ENCODE measurements at places on chromosomes 7 and 10.

GRCh38 chr10:79447911-79448731 lies 2.7 kb upstream of the ZCCHC24 start:
- DNase-seq: no peak

DNA sequence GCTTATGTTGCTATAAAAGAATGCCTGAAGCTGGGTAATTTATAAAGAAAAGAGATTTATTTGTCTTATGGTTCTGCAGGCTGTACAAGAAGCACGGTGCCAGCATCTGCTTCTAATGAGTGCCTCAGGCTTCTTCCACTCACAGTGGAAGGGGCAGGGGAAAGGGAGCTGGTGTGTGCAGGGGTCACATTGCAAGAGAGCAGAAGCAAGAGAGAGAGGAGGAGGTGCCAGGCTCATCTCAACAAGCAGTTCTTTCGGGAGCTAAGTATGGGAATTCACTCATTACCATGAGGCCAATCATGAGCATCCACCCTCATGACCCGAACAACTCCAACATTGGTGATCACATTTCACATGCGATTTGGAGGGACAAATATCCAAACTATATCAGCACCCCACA lies 17.2 kb upstream of the SLK start:
- DNase-seq: no peak

DNA sequence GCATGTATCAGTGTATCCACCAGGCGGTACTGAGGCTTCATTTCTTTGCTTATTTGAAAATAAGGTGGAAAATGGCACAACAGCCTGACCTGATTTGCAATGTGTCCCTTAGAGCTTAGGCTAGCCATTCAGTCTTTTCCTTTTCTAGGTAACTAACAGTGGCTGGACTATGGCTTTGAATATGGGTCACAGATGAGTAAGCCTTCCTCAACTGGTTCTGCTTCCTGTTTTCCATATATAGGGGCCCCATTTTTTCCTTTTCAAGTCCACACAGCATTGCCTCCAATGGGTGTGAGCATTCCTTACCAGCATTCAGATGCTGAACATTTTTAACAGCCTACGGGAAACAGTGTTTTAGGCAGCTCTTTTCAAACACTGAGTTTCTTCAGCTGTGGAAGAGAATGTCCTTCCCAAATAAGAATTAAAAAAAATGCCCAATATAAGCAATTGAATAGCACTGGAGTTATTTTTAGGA lies 3.9 kb upstream of the ITGB1 start:
- DNase-seq: no peak

- no peak for DNase-seq
Observed at GRCh38 chr10:1374511-1375345, 318.5 kb downstream of the WDR37 start.

DNA sequence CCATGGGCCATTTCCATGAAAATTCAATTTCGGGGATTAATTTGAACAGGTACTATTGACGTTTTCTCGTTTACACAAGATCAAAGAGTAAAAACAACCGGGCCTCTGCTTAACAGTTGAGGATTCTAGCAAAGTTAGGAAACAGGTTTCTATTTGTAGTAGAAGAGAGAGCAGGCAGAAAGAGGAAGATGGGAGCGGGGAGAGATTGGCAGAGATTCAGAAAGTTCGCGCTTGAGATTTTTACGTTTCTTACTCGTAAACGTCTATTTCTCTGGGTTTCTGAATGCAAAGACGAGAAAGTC lies 571 bp upstream of the VWC2 start:
- no peak for DNase-seq

DNA sequence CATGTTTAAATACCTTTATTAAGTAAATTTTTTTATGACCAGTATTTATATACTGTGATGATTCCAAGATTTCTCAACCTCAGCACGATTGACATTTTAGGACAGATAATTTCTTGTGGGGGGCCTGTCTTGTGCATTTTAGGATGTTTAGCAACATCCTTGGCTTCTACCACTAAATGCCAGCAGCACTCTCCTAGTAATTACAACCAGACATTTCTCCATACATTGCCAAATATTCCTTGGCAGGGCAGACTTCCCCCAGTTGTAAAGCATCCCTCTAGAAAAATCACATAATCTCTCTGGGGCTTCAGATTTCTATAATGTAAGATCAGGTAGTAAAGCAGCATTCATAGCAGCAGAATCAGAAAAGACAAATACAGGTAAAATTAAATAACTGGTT lies 7.8 kb upstream of the LIPM start:
- no peak for DNase-seq

GRCh38 chr7:156174428-156174827 lies 362.2 kb upstream of the SHH start:
- DNase-seq: no peak

DNA sequence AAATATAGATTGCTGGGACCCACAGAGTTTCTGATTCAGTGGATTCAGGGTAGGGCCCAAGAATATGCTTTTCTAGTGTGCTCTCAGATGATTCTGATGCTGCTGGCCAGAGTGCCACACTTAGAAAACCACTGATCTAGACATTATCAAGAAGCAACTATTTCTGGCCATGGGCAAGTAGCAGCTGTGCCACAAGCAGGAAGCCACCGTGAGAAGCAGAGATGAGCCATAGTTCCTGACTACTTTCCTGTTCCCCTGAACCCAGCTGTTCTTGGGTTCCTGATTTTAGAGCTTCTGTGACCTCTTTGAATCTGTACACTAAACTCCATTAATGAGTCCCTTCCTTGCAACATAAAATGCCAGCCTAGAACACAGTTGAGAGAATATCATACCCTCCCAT lies 38.1 kb upstream of the PIK3AP1 start:
- peak; percentile 40 for DNase-seq

DNA sequence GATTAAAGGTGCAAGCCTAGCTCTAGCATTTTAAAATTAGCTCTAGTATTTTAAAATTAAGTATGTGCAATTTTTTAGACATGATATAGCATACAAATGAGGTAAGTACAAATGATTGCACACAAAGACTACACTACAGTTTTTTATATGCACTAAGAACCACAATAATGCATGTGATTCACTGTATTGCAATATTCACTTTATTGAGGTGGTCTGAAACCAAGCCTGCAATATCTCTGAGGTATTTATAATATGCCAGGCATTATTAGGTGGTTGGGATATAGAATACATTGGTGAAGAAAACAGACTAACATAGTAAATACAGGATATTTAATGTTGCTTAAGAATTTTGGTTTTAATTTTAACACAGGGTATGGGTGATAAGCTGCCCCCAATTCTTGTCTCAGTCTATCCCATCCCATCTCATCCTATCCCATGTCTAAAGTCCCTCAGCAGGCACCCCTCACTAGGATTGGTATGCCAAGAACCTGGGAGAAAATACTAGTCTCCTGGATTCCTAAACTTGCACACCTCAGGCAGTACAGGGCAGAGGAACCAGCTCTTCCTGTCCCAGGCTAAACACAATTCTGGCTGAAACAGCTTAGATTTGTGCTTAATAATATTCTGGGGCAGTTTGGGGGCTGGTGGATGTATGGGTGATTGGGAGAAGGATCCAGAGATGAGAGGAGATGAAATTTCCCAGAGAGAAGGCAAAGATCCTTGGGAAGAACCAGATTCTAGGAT lies 90.4 kb downstream of the HIPK2 start:
- DNase-seq: no peak

GRCh38 chr7:106260136-106260561 lies 24.6 kb downstream of the NAMPT start:
- no peak for DNase-seq

DNA sequence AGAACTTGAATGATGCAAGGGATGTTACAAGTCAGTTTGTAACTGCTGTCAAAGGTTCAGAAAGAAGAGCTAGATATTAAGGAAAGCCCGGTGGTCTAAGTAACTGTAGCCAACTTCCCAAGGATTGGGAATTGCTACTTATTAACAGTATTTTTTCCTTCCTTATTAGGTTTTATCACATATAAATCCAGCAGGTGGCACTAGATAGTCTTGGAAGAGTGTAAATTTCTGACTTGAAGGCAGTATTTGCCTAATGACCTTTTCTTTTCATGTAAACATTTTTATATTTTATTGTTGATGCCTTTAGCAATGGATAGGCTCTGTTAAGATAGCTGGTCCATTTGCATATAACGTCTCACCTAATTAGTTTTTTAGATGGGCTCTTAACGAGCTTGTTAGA lies 51.2 kb downstream of the ANLN start:
- DNase-seq: peak; percentile 9

DNA sequence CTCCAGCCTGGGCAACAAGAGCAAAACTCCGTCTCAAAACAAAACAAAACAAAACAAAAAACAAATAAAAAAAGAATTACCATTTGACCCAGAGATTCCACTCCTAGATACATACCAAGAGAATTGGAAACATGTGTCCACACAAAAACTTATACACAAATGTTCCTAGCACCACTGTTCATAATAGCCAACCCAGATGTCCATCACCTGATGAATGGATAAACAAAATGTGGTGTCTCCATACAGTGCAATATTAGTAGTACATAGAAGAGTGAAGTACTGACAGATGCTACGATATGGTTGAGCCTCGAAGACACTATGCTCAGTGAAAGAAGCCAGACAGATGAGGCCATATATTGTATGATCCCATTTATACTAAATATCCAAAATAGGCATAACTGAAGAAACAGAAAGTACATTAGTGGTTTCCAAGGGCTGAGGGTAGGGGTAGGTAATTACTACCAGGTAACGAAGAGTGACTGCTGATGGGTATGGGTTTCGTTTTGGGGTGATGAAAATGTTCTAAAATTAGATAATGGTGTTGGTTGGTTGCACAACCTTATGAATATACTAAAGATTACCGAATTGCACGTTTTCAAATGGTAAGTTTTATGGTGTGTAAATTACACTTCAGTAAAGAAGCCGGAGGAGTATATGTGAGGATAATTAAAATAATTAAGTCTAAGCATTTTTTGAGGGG lies 20.0 kb downstream of the MYO1G start:
- DNase-seq: no peak

GRCh38 chr10:96829029-96829773 lies 2.9 kb upstream of the LCOR start:
- no peak for DNase-seq

GRCh38 chr7:50217821-50218281 lies 86.7 kb upstream of the IKZF1 start:
- no peak for DNase-seq

DNA sequence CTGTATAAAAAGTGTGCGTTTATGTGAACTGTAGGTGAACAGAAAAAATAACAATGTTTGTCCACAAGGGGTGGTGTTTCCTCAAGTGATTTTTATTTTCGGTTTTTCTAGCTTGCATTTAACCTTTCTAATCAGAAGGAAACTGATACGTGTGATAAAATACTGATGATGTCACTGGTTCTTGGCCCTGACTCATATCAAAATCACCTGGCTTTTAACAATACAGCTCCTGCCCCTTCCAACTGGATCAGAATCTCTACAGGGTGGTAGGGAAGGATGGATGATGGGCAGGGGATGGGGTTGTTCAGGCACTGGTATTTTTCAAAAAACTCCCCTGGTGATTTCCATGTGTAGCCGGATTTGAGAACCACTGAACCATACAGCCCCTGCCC lies 10.9 kb downstream of the NPFFR1 start:
- DNase-seq: peak; percentile 16

GRCh38 chr7:31991406-31991805 lies 78.8 kb downstream of the PDE1C start:
- no peak for DNase-seq

- DNase-seq: no peak
Observed at GRCh38 chr10:77899080-77899477, 27.5 kb downstream of the DLG5 start.

- DNase-seq: no peak
Observed at GRCh38 chr10:116919706-116920105, 70.4 kb downstream of the ENO4 start.

DNA sequence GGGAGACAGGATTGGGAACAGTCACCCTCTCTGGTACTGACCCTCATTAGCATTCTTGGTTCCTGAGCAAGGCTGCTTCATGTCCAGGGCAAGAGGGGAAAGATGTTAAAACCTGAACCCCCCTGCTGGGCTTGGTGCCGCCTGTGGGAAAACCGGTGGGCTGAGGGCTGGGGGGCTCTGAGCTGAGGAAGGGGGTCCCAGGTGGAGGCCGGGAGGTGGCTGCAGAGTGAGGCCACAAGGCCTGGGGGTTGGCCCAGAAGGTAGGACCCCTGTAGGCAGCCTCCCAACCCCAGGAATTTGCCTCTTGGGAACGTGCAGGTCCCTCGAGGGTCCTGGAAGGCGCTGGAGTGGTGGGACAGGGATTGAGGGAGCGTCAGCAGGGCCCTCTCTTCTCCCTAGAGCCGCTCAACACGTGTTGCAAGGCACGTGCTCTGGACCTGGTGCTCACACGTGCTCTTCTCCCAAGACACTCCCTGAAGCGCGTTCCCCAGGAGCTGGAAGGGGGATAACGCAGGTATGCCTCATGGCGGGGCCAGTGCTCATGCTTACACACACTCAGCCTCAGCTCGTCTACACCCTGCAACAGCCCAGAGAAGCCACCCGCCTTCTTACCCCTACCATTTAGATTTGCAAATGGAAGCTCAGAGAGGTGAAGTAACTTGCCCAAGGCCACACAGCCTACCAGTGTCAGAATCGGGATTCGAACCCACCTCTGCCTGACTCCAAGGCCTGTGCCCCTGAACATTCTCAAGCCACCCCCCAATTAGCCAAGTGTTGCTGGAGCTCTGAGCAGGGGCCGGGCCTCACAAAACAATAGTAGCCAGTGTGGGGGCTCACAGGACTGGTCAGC lies 64.4 kb downstream of the LHPP start:
- no peak for DNase-seq

GRCh38 chr7:131934452-131934851 lies 378.0 kb upstream of the PODXL start:
- no peak for DNase-seq

GRCh38 chr10:78319371-78319770 lies 285.7 kb downstream of the RPS24 start:
- no peak for DNase-seq

DNA sequence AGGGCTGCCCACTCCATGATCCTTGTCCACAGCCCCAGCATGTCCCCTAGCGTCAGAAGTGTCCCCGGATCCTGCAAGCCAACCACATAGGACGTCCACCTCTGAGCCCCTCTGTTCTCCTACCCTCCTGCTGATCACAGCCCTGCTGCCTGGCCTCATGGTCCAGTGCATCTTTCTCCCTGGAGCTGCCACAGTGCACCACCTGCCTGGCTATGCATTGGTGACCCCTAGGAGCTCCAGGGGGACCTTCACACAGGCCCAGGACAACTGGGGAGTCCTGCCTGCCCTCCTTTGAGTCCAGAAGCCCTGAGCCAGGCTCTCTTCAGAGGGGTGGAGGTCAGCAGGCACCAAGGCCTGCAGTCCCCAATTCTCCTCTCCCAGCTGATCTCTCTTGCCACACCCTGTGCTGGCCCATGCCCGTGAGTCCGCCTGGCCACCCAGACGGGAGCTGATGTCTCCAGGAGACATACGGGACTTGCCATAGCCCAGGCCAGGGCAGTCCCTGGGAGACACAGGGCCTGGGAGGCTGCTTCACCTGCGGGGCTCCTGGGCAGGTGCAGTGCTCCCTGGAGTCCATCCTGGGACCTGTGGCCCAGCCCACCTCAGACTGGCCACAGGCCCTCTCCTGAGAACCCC lies 77.4 kb upstream of the RET start:
- no peak for DNase-seq

DNA sequence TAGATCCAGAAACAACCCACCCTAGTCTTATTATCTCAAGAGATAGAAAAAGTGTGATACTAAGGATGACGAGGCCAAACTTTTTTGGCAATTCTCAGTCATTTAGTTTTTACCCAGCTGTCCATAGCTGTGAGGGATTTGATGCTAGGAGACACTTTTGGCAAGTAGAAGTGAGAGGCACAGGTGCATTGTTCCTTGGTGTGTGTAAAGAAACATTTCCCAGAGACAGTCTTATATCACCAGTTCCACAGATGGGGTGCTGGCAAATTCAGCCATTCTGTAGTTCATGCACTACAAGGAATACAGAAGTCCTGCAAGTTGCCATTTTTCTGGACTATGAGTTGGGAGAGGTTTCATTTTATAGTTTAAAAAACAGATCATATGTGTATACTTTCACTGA lies 403.3 kb upstream of the GHITM start:
- DNase-seq: no peak

Data from immature natural killer cell (primary cell).